ENCODE measurements at places on chromosomes 4 and X. TPM values are rescaled to one million over a fixed set of nuclear protein-coding genes. Genes with fewer than 3 reads are reported as not detected.

Gene STS
- total RNA-seq, result 6.9 TPM

Gene MMRN1
- 48.7 TPM for total RNA-seq

Gene GPR143
- not detected for total RNA-seq

Gene LARP7
- total RNA-seq, result 54.2 TPM

- H3K36me3 ChIP-seq, result no peaks in the 10 kb centered on the region
- no peak overlapping the region for H3K4me3 ChIP-seq
- no peak overlapping the region for H3K27ac ChIP-seq
- H3K4me1 ChIP-seq, result no peaks in the 10 kb centered on the region
These were observed 57.6 kb downstream of the RAI2 start for GRCh38 chrX:17803449-17803848.

- no peak overlapping the region for H3K27ac ChIP-seq
- H3K4me3 ChIP-seq, result no peak overlapping the region
- peaks cover 17% of the 10 kb centered on the region for H3K4me1 ChIP-seq
- DNase-seq, result no peak
- no peaks in the 10 kb centered on the region for H3K27me3 ChIP-seq
- H3K36me3 ChIP-seq, result no peaks in the 10 kb centered on the region
These were observed 156.3 kb downstream of the GASK1B start for GRCh38 chr4:158016511-158016910.

DNA sequence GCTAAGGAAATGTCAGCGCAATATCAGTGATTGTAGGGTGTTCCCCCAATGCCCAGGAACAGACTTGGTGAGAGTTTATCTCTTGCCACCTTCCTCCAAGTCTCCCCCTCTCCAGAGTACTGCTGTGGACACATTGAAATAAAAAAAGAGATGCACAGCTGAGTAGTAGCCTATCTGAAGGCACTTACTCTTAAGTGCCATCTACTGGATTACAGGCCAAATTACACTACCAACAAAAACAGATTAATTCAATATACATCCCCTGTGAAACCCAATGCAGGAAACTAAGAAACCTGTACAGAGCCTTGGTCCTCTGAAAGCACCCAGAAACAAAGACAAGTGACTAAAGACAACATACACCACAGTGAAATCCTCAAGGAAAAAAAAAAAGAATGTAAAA lies 460.3 kb downstream of the ZIC3 start:
- H3K27ac ChIP-seq, result no peak overlapping the region
- no peaks in the 10 kb centered on the region for H3K27me3 ChIP-seq
- no peaks in the 10 kb centered on the region for H3K36me3 ChIP-seq
- H3K4me3 ChIP-seq, result no peak overlapping the region
- no peak for DNase-seq

DNA sequence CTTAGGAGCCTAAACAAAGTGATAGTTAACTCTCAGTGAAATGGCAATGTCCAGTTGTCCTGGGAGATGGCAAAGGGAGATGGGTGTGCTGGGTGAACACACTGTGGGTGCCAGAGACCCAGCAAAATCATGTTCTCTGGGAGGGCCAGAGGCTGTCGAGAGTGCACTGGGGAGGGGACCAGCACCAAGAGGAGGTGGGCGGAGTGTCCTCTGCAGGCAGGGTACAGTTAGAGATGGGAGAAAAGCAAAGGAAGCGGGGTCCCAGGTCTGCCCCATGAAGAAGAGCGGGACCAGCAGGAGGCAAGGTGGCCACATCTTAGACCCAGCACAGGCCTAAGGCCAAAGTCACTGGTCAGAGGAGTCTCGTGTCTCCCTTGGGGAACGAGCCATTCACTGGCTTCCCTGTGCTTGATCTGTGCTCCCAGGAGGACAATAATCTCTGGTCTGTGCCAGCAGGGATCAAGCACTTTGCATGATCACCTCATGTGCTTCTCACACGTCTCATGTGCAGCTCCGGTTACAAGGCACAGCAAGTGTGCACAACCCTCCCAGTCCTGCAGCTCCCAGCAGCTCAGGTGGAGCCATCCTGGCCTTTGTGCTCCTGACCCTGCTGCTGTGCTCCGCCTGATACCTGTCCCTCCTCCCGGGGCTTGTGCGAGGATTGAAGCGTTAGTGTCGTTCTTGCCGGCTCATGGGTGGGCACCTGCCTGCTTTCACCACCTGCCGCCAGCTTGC lies 100.9 kb downstream of the FAM53A start:
- no peak overlapping the region for H3K4me3 ChIP-seq
- peaks cover 7% of the 10 kb centered on the region for H3K27me3 ChIP-seq
- H3K27ac ChIP-seq, result no peak overlapping the region
- no peaks in the 10 kb centered on the region for H3K36me3 ChIP-seq

DNA sequence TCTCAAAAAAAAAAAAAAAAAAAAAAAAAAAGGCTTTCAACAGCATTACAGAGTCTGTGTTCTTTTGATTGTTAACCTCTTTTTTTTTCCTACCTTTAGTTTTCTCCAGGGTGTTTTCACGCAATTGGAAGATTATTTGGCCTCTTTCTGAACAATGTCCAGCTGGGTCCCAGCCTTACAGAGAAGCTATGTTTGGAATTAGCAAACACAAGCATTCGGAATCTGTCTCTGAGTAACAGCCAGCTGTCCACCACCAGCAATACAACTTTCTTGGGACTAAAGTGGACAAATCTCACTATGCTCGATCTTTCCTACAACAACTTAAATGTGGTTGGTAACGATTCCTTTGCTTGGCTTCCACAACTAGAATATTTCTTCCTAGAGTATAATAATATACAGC lies 13.3 kb downstream of the TLR3 start:
- H3K4me1 ChIP-seq, result no peaks in the 10 kb centered on the region
- no peak overlapping the region for H3K4me3 ChIP-seq
- no peak for DNase-seq
- no peak overlapping the region for H3K27ac ChIP-seq
- no peaks in the 10 kb centered on the region for H3K27me3 ChIP-seq
- peaks cover 34% of the 10 kb centered on the region for H3K36me3 ChIP-seq

DNA sequence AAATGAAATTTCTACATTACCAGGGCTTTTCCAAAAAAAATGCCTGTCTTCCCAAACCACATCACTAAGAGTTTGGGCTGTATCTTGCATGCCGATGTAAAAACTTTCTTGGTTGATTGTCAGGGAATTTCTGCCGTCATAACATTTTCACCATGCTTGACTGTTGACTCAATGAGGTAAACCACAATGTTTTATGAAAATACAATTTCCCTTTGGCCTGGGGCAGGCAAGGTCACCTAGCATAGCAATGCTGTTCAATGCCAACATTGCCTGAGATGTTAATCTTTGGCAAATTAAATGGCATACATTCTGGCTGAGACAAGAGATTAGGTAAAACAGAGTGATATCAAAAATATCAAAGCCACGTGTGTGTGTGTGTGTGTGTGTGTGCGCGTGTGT lies 137.1 kb upstream of the TBL1X start:
- no peak for DNase-seq
- no peaks in the 10 kb centered on the region for H3K36me3 ChIP-seq
- no peak overlapping the region for H3K27ac ChIP-seq

GRCh38 chr4:121861426-121861825 lies 8.8 kb downstream of the BBS7 start:
- H3K4me1 ChIP-seq, result no peaks in the 10 kb centered on the region
- H3K27ac ChIP-seq, result no peak overlapping the region

DNA sequence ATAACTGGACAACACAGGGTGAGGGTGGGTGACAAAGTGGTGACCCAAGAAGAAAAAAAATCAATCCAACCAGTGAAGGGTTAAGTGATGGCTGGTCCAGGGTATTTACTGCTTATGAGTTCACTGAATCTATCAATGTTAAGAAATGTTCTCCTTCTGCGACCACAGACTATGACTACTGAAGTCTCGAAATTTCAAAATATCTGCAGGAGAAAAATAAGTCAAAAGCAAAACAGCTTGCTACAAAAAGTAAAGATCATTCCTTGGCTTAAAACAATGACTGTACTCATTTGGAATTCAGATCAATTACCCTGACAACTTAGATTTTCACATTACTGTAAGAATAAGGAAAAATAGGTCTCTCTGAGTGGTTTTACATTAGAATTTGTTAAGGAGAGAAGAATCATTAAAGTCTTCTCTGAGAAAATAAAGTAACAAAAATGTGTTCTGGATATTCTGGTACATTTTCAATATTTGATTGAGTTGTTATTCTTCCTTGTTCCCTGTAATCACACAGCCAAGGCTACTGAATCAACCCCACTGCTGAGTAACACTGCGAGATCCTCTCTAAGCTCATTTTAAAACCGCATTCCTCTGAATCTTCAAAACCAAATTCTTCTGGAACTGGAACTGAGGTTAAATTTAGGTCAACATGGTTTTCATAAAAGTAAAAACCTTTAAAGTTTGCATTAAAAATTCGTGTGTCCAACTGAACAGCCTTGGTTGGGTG lies 22.7 kb downstream of the SMPX start:
- H3K4me3 ChIP-seq, result no peak overlapping the region
- no peaks in the 10 kb centered on the region for H3K36me3 ChIP-seq
- DNase-seq, result no peak
- H3K27ac ChIP-seq, result no peak overlapping the region
- H3K27me3 ChIP-seq, result no peaks in the 10 kb centered on the region
- no peaks in the 10 kb centered on the region for H3K4me1 ChIP-seq

- H3K27me3 ChIP-seq, result no peaks in the 10 kb centered on the region
- DNase-seq, result no peak
- no peak overlapping the region for H3K4me3 ChIP-seq
- peak overlapping the region; percentile 31 for H3K27ac ChIP-seq
- no peaks in the 10 kb centered on the region for H3K4me1 ChIP-seq
These were observed 271.6 kb upstream of the ARSJ start for GRCh38 chr4:114251020-114251419.

DNA sequence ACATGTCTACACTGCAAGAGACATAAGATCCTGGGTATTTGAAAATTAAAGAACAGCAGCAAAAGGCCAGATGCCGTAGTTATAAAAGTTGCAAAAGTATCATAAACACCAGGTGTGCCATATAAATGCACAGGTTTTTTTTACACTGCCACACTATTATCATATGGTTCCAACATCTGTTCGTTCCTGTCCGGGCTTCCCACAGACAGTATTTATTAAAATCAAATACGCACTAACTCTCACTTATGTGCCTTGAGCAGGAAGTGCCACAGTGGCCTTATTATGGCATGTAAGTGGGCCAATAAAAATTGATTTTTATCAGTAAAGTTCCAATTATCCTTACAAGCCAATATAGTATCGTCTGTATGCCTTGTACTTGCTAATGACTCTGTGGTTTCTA lies 873.2 kb downstream of the RPA4 start:
- H3K27me3 ChIP-seq, result no peaks in the 10 kb centered on the region
- H3K4me3 ChIP-seq, result no peak overlapping the region
- H3K4me1 ChIP-seq, result no peaks in the 10 kb centered on the region
- H3K27ac ChIP-seq, result no peak overlapping the region

- H3K36me3 ChIP-seq, result no peaks in the 10 kb centered on the region
- no peak for DNase-seq
- no peaks in the 10 kb centered on the region for H3K4me1 ChIP-seq
- no peak overlapping the region for H3K27ac ChIP-seq
- no peak overlapping the region for H3K4me3 ChIP-seq
These were observed 245.2 kb upstream of the CENPE start for GRCh38 chr4:103443324-103443723.

DNA sequence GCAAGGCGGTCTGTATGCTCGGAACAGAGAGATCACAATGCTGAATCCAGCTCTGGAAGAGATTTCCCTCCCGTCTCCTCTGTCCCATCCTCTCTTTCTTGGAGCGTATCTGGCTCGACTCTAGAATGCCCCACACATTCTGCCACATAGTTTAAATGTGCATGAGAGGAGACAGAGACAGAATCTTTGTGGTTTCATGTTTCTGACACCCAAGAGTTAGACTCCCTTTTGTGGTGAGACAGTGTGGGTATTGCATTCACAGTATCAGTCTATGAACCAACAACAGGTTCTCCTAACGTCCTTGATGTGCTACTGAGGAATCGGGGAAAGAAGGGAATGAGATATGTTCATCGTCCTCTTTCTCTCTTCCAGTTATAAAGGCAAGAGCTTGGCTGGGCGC lies 25.3 kb downstream of the FAM47E start:
- H3K4me3 ChIP-seq, result no peak overlapping the region
- no peak overlapping the region for H3K27ac ChIP-seq
- no peaks in the 10 kb centered on the region for H3K36me3 ChIP-seq
- DNase-seq, result no peak
- no peaks in the 10 kb centered on the region for H3K27me3 ChIP-seq

- no peaks in the 10 kb centered on the region for H3K4me1 ChIP-seq
- no peaks in the 10 kb centered on the region for H3K27me3 ChIP-seq
- H3K36me3 ChIP-seq, result no peaks in the 10 kb centered on the region
- no peak for DNase-seq
- no peak overlapping the region for H3K4me3 ChIP-seq
These were observed 11.6 kb downstream of the ADGRG2 start for GRCh38 chrX:19110642-19111041.
